ENCODE measurements at places on chromosomes 7 and 10.

DNA sequence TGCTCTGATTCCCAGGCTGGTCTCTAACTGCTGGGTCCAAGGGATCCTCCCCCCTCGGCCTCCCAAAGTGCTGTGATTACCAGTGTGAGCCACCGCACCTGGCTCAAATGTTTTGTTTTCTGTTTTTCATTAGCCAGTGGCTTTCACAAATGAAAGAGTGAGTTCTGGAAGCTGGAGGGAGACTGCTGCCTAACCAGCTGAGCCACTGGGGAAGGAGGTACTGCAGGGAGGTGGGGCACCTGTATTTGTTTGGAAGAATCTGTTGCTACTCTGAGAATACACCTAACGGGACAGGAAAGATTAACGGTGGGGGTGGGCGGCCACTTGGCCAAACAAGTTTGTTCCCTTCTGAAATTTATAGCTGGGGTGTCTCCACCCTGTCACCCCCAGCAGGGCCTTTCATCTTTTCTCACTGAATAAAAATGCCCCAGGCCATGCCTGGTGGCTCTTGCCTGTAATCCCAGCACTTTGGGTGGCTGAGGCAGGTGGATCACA is 4.7 kb downstream of the STOX1 start:
- no peak for DNase-seq

DNA sequence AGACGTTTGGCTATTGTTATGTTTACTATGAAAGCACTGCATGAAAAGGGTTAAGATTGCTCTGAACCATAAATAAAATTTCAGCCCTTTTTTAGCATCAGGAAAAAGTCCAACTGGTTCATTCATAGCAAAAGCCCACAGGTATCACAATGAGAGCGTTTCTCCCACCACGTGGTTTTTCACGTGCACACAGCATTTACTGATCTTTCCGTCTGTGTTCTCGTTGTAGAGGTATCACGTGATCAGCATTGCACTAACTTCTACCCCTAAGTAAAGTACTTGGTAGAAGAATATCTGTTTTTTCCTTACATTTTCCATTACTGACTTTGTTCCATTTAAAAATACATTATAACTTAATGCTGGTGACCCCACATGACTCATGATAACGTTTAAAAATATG is 17.8 kb upstream of the CCDC3 start:
- DNase-seq, result no peak

DNA sequence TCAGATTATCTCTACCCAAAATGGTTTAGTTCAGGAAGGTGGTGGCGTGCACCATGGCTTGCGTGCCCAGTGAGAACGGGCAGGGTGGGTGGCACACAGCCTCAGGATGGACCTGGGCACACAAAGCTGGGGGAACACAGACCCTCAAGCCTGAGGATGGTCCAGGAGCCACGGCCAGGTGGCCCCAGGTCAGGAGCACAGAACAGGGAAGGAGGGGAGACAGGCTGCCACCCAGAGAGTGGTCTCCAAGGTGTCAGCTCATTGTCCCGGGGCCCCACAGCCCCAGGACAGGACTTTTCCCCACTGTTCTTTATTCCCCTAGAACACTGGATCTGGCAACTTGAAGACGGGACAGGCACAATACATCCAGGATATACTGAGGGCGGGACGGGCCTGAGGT is 75.6 kb upstream of the MGMT start:
- DNase-seq, result no peak

GRCh38 chr7:129845972-129846327 is 106.8 kb downstream of the UBE2H start:
- DNase-seq, result no peak

- no peak for DNase-seq
These were observed 273.9 kb downstream of the PAXIP1 start for GRCh38 chr7:154729056-154729455.

DNA sequence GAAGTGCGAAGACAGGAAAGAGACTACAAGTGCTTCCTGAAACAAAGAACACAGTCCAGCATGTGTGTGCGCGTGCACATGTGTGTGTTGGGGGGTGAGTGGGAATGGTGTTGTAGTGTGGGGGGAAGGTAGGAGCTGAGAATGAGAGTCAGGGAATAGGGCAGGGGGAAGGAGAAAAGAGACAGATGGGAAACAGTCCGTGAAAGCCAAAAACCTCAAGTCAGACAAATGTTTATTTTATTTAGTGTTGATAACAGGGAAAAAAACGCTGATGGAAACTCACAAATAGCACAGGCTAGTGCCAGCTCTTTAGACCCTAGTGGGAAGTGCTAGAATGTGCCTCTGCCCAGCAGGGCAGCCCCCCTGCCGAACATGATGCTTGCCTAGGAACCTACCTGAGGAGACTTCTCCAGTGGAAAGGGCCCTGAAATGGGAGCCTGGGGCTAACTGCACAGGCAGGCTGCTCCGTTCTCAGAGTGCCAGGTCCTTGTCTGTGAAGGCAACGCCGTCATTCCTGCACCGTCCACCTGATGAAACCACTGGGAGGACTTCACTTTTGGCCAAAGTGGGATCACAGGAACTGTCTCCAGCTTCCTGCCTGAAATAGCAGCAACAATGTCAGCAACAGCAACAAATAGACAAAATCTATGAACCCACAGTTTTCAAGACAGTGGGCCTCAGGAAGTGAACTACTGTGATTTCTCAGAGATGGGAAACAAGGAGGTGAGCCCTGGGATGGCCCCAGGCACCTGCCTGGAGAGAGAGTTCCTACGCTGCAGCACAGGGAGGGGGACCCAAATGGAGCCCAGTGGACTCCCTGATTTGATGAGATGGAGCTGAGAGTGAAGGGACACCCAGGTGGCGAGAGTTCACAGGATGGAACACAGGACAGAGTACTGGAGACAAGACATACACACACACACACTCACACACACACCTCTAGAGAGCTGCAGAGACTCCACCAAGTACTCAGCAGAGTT is 379.7 kb downstream of the RPS24 start:
- no peak for DNase-seq

DNA sequence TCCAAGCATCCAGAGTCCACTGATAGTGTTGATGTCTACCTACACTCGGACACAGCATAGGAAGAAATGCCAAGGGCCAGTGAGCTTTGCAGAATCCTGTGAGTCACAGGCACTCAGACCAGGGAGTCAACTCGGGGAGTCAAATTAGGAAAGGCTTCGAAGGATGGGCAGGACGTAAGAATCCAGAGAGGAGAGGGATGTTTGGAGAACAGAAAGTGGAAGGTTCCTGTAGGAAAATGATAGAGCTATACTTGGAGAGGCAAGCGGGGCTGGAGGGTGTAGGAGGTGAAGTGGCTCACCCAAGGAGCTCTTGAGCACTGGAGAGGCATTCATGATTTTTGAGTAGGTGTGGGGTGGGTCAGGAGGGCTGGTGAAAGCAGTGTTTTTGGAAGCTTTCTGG is 3.0 kb downstream of the ZYX start:
- DNase-seq, result no peak

- no peak for DNase-seq
These were observed 6.0 kb upstream of the DAGLB start for GRCh38 chr7:6453734-6454133.

DNA sequence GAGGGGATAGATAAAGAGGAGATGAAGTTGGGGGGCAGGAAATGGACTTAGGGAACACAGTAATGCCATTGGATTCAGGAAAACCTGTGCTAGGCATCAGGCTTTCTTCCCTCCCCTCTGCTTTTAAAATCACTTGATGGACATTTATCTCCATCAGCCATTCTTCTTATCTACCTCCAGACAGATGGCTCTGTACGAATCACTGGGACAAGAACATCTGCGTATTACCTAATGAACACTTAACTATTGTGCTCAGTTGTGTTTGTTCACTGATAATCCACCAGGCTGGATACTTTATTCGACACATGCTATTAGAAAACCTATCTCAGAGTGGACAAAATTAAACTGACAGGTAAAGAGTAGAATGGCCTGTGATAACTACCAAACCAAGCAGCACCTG is 40.0 kb downstream of the TNKS2 start:
- DNase-seq, result no peak

DNA sequence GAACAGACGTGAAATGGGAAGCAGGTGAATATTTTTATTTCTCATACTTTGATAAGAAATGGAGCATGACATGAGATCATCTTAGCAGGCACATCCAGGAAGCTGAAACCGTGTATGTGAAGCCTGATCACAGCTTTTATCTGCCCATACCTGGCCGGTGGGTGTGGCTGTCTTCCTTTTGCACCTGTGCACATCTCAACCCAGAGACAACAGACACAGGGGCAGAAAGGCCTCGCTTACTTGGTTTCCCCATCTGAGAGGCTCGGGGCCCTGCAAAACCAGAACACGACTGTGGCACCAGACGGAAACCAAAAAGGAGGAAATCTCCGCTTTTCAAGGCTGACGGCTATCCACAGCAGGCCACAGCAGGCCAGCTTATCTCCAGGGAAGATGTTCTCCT is 116.4 kb downstream of the TCERG1L start:
- DNase-seq, result no peak

DNA sequence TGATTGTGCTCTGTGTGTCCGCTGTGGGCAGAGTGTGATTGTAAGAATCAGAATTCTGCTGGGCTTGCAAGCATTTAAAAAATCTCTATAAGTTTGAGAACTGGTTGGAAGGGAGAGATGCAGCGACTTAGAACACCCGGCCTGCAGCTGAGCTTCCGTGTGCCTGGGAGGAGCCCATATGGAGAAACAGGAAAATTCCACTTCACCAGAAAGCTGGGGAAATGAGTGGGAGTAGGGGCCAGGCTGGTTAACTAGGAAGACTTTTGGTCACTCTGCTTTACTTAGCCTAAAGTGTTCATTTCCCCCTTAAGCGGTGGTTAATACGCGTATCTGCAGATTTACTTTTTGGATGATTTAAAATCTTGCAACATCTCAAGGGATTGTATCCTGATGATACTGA is 72.2 kb downstream of the TCF7L2 start:
- DNase-seq, result no peak

- DNase-seq, result no peak
These were observed 248.7 kb downstream of the NEBL start for GRCh38 chr10:20648263-20648874.

GRCh38 chr7:87968021-87968420 is 34.0 kb downstream of the ADAM22 start:
- no peak for DNase-seq

DNA sequence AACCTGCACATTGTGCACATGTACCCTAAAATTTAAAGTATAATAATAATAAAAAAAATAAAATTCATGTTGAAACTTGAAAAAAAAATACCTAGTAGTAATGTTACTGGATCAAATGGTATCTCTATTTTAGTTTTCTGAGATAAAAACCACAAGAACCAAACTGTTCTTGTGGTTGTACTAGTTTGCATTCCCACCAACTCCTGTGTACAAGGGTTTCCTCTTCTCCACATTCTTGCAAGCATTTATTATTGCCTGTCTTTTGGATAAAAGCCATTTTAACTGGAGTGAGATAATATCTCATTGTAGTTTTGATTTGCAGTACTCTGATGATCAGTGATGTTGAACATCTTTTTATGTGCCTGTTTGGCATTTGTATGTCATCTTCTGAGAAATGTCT is 177.7 kb downstream of the KIF20B start:
- DNase-seq, result no peak

- no peak for DNase-seq
These were observed 97.3 kb downstream of the DNAH11 start for GRCh38 chr7:21640105-21640504.

GRCh38 chr7:169276-170172 is 22.8 kb upstream of the FAM20C start:
- DNase-seq, result no peak

- DNase-seq, result no peak
These were observed 246.9 kb downstream of the AGMO start for GRCh38 chr7:15314922-15315321.

DNA sequence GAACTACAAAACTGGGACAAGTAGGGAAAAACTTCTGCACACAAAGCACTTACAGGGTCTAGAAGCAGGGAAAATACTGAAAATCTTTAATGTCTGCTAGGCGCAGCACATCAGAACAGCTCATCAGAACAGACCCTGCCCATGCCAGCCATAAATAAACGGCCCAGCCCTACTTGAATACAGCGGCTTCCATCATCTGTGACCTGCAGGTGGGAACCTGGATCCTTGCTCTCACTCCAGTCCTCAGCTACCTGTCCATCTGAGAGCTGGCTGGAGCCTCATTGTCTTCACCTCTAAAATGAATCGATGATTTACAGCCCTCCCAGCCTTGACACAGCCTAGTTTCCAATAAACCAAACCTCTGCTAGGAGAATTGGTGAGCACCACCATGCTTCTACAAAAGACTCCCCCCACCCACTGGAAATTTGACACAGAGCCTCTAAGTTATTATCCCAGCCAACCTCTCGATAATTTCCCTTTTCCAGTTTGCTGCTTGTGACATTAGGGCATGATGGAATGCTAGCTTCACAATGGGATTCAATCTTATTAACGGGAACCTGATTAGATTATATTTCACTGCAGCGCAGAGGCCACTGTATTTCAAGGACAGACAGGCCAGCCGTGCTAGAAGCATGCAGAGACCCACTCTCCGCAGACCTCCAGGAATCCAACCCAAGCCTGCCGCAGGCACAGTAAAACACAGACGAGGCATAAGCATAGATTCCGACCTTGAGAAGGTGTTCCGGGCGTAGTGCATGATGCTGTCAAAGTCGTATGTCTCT is 61.6 kb upstream of the OPALIN start:
- no peak for DNase-seq

GRCh38 chr7:155992974-155993373 is 180.7 kb upstream of the SHH start:
- no peak for DNase-seq

- DNase-seq, result no peak
These were observed 3.3 kb downstream of the HILPDA start for GRCh38 chr7:128458956-128459355.

DNA sequence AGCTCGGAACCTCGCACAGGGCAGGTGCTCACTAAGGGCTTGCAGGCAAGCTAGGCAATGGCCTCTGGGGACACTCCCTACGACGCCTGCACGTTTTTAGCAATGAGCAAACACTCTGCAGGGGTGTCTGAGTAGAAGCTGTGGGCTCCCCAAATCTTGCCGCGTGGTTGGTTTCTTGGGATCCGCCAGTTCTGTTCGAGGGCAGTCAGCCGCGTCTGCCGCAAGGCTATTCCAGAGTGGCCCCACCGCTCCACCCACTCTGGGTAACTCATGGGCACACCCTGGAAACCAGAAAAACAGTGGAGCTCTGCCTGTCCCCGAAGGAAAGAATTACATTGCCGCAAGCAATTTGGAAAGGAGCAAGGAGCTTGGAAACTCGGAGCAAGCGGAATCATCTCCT is 189.3 kb upstream of the LYZL2 start:
- DNase-seq, result no peak

GRCh38 chr7:6613706-6614105 is 1.7 kb upstream of the ZNF853 start:
- DNase-seq, result no peak

Data from activated T-cell treated with anti-CD3 and anti-CD28 coated beads, Interleukin-2, amount 50 U/mL, for 1 hour (primary cell).